ENCODE measurements at places on chromosomes 11 and 22.

DNA sequence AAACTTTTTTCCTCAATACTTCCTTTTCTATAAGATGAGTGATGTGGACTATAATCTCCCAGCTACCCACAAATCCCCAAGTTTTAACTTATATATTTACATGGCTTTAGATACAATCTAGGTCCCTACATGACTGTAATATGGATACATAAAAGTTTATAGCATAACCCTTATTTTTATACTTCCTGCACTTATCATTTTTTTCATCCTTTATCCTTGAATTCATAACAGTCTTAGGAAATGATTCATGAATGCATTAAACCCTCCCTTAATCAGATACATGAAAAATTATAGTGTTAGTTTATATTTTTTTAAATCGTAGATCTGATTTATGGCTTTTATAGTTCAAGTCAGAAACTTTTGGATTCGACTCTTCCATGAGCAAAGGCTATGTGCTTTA is 195.8 kb downstream of the MAML2 start:
- DNase-seq = no peak

- no peak for DNase-seq
Measured at GRCh38 chr22:42286205-42286604, 15.8 kb upstream of the TCF20 start.

GRCh38 chr11:133746663-133747306 is 98.5 kb downstream of the SPATA19 start:
- DNase-seq = no peak

DNA sequence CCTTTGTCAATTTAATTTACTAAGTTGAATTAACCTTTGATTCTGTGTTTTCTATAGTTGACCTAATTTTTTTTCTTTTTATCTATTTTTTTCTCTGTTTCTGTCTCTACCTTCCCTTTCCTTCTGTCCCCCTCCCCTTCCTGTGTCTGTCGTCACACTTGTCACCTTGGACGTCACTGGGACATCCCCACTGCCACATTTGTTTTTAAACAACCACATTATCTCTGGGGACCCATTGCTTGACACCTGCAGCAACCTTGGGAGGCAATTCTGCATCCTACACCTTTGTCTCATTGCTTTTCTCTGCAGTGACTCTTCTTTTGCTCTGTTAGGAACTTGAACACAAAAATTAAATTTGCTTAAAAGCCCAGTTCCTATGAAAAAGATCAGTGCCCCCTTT is 51.8 kb upstream of the TTC12 start:
- no peak for DNase-seq

GRCh38 chr11:20138707-20139106 is 21.6 kb downstream of the DBX1 start:
- DNase-seq = no peak

DNA sequence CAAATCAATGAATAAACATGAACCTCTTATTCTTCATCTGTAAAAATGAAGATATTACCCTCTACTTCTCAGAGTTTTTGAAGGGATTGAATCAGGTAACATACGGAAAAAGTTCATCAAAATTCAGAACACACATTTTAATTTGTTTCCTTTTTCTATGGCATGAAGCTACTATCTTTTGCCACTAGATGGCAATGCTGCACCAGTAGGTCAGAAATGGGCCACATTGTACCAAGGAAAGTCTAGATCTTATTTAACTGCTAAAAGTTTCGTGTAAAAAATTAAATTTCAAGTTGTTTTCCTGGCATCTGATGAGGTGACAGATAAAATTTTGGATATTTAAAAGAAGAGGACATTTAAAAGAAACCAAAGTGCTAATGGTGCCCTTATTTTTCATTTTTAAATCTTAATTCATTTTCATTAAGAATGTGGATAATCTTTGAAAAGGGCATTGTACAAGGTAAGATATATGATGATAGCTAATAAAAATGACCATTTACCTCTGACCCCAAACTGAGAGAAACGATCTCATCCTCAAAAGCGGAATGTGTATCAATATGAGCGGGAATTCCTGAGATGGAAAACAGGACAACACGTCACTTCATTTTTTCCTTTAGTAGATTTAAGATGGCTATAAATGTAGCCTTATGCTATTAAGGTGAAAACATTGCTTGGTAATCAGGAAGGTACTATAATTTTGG is 16.1 kb downstream of the ALKBH8 start:
- DNase-seq = no peak

DNA sequence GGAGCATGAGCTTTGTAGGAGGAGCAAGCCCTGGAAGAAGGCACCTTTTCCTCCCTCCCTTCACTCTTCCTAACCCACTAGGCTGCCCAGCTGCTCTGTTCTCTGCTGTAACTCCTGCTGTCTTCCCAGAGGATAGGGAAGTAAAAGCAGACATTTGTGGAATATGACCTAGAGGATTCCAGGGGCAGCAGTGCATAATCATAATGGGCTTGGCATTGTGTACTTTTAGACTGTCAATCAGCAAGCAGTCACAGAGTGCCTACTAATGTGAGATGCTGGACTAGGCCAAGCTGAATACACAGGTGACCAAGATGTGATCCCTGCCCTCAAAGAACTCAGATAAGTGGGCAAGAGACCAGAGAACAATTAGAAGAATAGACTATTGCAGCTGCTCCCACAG is 133.0 kb downstream of the NAV2 start:
- no peak for DNase-seq

DNA sequence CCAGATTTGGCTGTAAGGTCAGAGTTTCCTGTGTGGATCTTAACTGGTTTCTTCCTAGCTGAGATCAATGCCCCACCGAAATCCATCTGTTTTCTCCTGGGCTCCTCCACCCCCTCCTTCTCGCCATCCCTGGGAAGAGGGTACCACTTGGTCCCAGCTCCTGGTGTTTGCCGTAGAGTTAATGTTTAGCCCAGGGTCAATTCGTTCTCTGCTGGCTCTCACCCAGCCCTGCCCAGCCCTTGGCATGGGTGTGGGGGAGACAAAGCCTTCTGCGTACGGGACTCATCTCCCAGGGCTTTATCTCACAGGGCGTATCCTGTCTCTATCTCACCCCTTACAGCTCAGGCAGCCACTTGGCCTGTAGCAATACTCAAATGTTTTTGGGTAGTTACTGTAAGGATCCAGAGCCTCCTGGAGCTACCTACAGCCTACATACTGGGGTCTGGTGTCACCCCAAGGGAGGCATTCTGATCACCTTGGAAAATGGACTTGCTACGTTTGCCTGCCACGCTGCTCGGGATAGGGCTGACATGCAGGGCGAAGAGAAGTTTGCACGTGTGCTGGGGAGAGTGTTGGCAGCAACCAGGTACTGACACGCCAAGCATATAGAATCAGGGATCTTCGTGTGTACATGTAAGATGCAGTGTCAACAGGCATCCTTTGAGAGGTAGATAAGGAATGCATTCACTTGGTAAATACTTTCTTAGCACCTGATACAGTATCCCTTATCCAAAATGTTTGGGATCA is 66.1 kb downstream of the SCN3B start:
- no peak for DNase-seq

DNA sequence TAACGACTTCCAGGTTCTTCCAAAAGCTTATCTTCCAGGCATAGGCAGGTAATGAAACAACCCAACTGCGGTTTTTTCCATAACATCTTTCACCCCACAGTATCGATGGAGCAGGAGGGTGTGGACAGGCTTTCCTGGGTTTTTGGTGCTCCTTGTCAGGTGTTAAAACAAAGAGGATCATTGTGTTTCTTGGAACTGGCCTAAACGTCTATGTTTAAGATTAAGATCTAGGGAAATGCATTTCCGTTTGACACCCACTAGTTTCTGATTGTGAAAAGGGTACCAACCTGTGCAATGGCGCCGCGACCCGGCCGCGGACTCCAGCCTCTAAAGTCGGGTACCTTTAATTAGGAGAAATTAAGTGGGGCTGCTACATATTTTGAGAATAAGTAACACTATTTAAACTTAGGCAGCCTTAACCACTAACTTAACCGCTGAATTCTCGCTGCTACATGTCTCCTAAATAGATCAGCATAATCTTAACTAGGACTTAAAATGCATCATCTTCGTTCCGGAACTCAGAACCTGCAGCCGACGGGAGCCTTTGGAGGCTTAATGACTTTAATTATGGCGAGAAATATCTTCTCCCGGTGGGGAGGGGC is 31.5 kb downstream of the C22orf31 start:
- no peak for DNase-seq

DNA sequence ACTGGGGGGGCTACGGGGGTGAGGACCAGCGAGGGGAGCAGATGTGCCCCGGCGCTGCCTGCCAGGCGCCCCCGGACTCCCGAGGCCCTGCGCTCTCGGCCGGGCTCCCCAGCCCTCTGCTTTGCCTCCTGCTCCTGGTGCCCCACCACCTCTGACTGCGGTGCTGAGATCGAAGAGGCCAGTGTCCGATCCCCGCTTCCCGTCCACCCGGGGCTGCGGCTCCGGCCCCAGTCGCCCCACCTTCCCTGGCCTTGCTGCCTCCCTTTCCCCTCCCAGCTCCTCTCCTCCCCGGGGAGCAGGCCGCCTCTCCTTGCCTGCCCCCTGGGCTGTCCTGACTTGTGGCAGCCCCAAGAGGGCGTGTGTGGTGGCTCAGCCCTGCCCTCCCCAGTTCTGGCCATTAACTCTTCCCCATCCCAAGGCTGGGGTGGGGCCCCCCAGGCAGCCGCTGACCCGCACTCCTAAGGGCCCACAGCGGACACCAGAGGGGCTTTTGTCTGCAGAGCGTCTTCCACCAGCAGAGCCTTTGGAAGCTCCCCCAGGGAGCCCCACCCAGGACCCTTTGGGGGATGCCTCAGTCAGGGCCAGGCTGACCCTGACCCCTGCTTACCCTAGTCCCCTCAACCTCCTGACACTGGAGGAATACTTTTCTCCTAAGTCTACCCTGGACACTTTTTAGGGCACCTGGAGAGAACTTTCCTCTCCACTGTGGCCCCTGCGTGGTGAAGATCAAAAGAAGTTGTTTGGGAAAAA is 16.6 kb downstream of the RTN4RL2 start:
- peak; percentile 22 for DNase-seq

DNA sequence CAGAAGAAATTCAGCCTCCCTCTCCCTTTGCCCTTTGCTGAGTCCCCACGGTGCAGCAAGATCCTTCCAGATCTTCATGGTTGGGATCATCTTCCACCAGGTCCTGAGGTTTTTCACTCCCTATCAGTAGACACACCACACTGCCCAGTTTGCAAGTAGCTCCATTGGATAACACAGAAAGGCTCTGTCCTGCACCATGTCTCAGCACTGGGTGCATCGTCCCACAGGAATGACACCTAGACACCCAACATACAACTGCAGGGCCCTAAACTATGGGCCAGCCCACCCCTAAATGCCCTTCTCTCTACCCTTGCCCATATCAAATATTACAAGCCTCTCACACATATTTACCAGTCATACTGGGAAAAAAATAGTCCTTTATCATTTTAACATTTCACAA is 9.4 kb downstream of the KLHL22 start:
- no peak for DNase-seq

- DNase-seq = no peak
Measured at GRCh38 chr11:9344061-9344680, 29.8 kb upstream of the TMEM41B start.

Measured in bone marrow (tissue), 2 donors.